Activated CD4-positive, alpha-beta memory T cell treated with anti-CD3 and anti-CD28 coated beads for 36 hours (primary cell): ENCODE measurements at places on chromosomes 2 and 18.

GRCh38 chr2:239522002-239522739, 121.4 kb upstream of the HDAC4 start:
- no peak for DNase-seq
- peaks cover 2% of the 10 kb centered on the region for H3K27me3 ChIP-seq
- no peak overlapping the region for H3K27ac ChIP-seq
- H3K4me3 ChIP-seq: no peak overlapping the region
- no peaks in the 10 kb centered on the region for H3K36me3 ChIP-seq
- H3K4me1 ChIP-seq: no peaks in the 10 kb centered on the region

- no peak overlapping the region for H3K4me3 ChIP-seq
- DNase-seq: no peak
- no peaks in the 10 kb centered on the region for H3K4me1 ChIP-seq
- H3K36me3 ChIP-seq: no peaks in the 10 kb centered on the region
- H3K27ac ChIP-seq: no peak overlapping the region
- H3K27me3 ChIP-seq: no peaks in the 10 kb centered on the region
Observed at GRCh38 chr2:5932556-5933469, 240.6 kb downstream of the SOX11 start.

- no peaks in the 10 kb centered on the region for H3K36me3 ChIP-seq
- H3K27me3 ChIP-seq: peaks cover 4% of the 10 kb centered on the region
- no peak for DNase-seq
- H3K4me1 ChIP-seq: no peaks in the 10 kb centered on the region
- H3K4me3 ChIP-seq: no peak overlapping the region
Observed at GRCh38 chr2:114384441-114384840, 58.0 kb upstream of the DPP10 start.

GRCh38 chr2:57479981-57480380, 566.6 kb upstream of the VRK2 start:
- no peak for DNase-seq
- no peak overlapping the region for H3K4me3 ChIP-seq
- H3K36me3 ChIP-seq: no peaks in the 10 kb centered on the region

DNA sequence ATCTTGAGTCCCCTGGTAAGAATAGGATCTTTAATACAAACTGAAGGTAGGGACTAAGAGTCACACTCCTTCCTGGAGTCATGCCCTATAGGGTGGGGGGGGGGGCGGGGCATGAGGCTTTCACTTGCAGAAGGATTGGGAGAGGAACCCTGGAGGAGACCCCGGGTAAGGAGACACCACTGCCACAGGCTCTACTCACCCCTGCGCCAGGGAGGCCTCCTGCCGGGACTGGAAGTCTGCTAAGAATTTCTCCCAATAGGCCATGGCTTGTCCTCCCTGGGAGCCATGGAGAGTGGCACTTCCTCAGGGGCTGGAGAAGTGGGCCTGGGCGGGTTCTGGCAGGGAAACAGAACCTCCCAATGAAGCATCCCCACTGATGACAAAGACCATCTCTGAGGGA, 645.3 kb upstream of the RAB6C start:
- no peak overlapping the region for H3K27ac ChIP-seq
- H3K27me3 ChIP-seq: no peaks in the 10 kb centered on the region
- no peaks in the 10 kb centered on the region for H3K36me3 ChIP-seq
- no peak for DNase-seq
- no peaks in the 10 kb centered on the region for H3K4me1 ChIP-seq

DNA sequence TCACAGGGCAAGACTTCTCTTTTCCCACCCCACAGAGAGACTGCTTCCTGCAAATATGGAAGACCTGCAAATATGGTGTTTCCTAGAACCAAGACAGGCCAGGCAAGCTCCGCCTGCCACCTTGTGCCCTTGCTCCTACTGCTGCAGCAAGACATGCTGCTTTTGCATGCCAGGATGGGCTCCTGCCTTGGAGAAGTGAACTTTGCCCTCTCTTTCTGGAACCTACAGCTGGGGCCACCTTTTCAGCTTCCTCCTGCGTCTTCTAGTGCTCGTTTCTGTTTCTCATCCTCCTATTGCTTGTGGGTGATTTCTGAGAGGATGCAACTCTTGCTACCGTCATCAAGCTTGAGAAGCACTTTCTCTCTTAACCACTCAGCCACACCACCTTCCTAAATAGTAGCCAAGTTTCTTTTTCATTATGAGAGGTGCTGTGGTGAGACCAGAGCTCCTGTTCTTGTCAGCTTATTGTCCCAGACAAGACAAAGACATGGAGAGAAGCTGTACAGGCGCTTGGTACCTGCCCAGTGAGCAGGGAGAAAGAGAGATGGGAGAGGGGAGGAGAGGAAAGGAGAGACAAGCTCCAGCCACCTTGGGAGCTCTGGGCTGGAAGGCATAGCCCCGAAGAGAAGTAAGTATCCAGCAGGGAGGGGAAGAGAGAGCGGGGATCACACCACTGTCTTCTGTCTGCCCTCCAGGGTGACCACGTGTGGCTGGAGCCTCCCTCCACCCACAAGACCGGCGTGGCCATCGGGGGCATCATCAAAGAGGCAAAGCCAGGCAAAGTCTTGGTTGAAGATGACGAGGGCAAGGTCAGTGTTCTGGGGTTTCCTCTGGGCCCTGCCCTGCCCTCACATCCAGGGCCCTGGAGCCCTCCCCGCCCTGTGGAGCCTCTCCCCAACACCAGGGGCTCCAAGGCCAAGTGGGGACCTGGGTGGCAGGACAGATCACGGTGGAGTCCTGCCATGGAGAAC, 28.3 kb downstream of the MYO7B start:
- peaks cover 16% of the 10 kb centered on the region for H3K27me3 ChIP-seq
- H3K36me3 ChIP-seq: no peaks in the 10 kb centered on the region
- peaks cover 16% of the 10 kb centered on the region for H3K4me1 ChIP-seq
- DNase-seq: peak; percentile 52
- H3K27ac ChIP-seq: no peak overlapping the region

GRCh38 chr2:42558827-42559226, 9.6 kb upstream of the MTA3 start:
- no peak overlapping the region for H3K4me3 ChIP-seq
- H3K36me3 ChIP-seq: no peaks in the 10 kb centered on the region
- no peak for DNase-seq
- H3K4me1 ChIP-seq: no peaks in the 10 kb centered on the region

DNA sequence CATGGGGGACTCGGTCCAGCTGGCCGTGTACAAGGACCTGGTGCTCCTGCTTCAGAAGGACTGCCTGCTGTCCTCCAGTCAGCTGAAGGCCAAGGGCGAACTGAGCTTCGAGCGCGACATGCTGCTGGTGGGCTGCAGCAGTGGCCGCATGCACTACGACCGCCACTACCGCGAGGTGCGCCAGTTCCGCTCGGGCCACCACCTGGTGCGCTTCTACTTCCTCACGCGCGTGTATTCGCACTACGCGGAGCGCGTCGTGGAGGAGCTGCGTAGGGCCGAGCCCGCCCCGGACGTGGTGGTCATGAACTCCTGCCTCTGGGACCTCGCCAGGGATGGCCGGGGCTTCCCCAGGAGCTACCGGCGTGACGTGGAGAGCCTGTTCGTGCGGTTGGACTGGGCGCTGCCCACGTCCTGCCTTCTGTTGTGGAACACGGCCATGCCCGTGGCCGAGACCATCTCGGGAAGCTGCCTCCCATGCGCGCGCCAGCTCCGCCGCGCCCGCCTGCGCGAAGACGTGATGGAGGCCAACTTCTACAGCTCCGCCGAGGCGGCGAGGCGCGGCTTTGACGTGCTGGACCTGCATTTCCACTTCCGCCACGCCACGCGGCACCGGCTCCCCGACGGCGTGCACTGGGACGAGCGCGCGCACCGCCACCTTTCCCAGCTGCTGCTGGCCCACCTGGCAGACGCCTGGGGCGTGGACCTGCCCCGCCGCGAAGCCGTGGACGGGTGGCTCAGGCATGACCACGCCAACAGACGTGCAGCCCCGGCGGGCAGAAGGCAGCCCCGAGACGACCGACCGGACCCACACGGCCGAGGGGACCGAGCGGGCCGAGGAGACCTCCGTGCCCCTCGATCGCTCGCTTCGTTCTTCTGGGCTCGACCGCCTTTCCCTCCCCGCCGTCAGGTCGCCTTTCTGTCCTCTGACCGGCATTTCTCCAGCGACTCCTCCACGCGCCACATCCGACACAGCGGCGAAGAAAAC, 293.9 kb upstream of the ERBB4 start:
- H3K27ac ChIP-seq: no peak overlapping the region
- no peaks in the 10 kb centered on the region for H3K27me3 ChIP-seq
- peaks cover 1% of the 10 kb centered on the region for H3K36me3 ChIP-seq
- H3K4me1 ChIP-seq: no peaks in the 10 kb centered on the region
- DNase-seq: no peak

GRCh38 chr18:49169037-49169521, 218.3 kb upstream of the SMAD7 start:
- DNase-seq: peak; percentile 58
- peaks cover 17% of the 10 kb centered on the region for H3K36me3 ChIP-seq
- H3K4me3 ChIP-seq: peak overlapping the region; percentile 36
- peaks cover 34% of the 10 kb centered on the region for H3K4me1 ChIP-seq
- no peaks in the 10 kb centered on the region for H3K27me3 ChIP-seq

- H3K4me1 ChIP-seq: peaks cover 7% of the 10 kb centered on the region
- no peaks in the 10 kb centered on the region for H3K36me3 ChIP-seq
- no peaks in the 10 kb centered on the region for H3K27me3 ChIP-seq
- H3K27ac ChIP-seq: no peak overlapping the region
- no peak overlapping the region for H3K4me3 ChIP-seq
Observed at GRCh38 chr2:212970132-212970531, 181.3 kb downstream of the IKZF2 start.

GRCh38 chr2:157540102-157540501, 88.6 kb downstream of the ACVR1C start:
- no peak overlapping the region for H3K4me3 ChIP-seq
- no peaks in the 10 kb centered on the region for H3K27me3 ChIP-seq
- no peaks in the 10 kb centered on the region for H3K4me1 ChIP-seq
- no peak for DNase-seq

- no peak overlapping the region for H3K27ac ChIP-seq
- DNase-seq: no peak
- no peaks in the 10 kb centered on the region for H3K4me1 ChIP-seq
- peaks cover 1% of the 10 kb centered on the region for H3K36me3 ChIP-seq
Observed at GRCh38 chr2:160783474-160783873, 289.9 kb upstream of the RBMS1 start.

DNA sequence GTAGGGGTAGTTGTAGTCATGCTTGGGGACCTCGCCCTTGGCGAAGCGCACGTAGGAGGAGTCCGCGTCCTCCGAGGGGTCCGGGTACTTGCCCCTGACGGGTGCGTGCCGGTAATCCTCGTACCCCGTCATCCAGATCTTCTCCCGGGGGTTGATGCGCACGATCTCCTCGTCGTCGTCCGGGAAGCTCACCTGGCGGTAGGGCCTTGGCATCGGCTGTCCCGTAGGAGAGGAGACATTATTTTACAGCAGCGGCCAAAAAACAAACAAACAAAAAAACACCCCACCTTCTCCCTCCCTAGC, 86.3 kb downstream of the ACTR2 start:
- H3K27ac ChIP-seq: no peak overlapping the region
- no peak overlapping the region for H3K4me3 ChIP-seq
- peaks cover 20% of the 10 kb centered on the region for H3K36me3 ChIP-seq

DNA sequence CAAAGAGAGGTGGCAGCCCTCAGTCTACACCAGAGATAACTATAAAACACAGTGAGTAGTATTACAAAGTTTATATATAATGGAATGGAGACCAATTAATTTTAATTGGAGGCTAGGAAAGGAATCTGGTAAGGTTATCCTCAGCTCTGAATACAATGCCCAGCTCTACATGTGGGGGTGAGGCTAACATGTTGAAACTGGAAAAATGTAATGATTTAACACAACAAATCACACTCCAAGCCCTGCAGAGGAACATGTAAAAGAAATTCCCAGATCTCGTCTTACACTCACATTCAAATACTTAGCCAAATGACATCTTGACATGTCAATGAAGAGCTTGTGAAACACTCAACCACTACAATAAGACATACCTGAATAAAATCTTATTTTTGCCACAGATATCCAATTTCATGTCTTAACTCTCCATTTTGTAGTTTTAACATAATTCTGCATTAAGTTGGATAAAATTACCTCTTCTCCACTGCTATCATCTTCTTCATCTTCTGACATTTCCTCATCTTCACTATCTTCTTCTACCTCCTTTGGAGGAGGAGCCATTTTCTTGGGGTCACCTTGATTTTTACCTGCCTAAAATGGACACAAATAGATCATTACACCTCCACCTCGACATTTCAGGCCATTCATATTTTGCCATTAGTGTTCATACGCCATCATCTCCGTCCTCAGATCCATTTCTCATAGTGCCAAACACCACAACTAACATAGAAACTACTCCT, 1.4 kb downstream of the NCL start:
- H3K27ac ChIP-seq: peak overlapping the region; percentile 93
- DNase-seq: no peak
- H3K4me1 ChIP-seq: peaks cover 51% of the 10 kb centered on the region
- H3K4me3 ChIP-seq: peak overlapping the region; percentile 96

DNA sequence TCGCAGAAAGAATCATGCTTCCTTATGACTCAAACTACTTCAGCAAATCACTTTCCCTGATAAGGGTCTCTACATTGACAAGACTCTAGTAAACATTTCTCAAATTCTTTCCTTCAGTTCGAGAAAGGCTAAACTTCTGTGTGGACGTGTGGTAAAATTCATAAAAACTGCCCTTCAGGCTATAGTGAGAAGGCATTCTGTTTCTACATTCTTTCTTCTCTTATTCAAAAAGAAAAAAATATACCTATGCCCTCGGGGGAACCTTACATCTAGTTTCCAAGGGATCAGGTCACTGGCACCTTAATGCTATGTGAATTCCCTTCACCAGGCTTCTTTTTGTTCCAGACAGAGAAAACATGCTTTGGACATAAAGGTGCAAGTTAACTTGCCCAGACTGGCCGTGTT, 4.9 kb downstream of the VIT start:
- H3K27ac ChIP-seq: no peak overlapping the region
- H3K36me3 ChIP-seq: no peaks in the 10 kb centered on the region
- peaks cover 4% of the 10 kb centered on the region for H3K27me3 ChIP-seq
- no peaks in the 10 kb centered on the region for H3K4me1 ChIP-seq
- H3K4me3 ChIP-seq: no peak overlapping the region

- no peak for DNase-seq
- no peak overlapping the region for H3K27ac ChIP-seq
- H3K36me3 ChIP-seq: peaks cover 4% of the 10 kb centered on the region
- H3K4me3 ChIP-seq: no peak overlapping the region
- H3K4me1 ChIP-seq: peaks cover 44% of the 10 kb centered on the region
Observed at GRCh38 chr2:98743835-98744234, 12.9 kb upstream of the MGAT4A start.
